ENCODE measurements at places on chromosomes 2 and 18. TPM values are rescaled to one million over a fixed set of nuclear protein-coding genes. Genes with fewer than 3 reads are reported as not detected.

Gene CTIF
- 9.5 TPM for total RNA-seq

Gene DNER
- not detected for total RNA-seq

Gene HTR2B
- total RNA-seq: not detected

Gene PGAP1
- 27.1 TPM for total RNA-seq

Gene C2orf69
- total RNA-seq: 17.1 TPM

Gene ICOS
- total RNA-seq: 111 TPM

Gene CFC1
- total RNA-seq: not detected

Gene OSBPL1A
- total RNA-seq: 3.1 TPM

Gene CYP27A1
- not detected for total RNA-seq

Gene ZNF892
- 4.7 TPM for total RNA-seq

Gene CDH20
- total RNA-seq: not detected

Gene NEURL3
- 1.2 TPM for total RNA-seq

Gene CRACDL
- 0.12 TPM for total RNA-seq

Gene SLC5A7
- not detected for total RNA-seq

Gene TMEM17
- total RNA-seq: 0.19 TPM

Gene TACR1
- total RNA-seq: not detected

Gene PRKAG3
- total RNA-seq: not detected

Gene DIPK1C
- total RNA-seq: not detected

Gene LINC00305
- not detected for total RNA-seq

Gene LRRTM4
- total RNA-seq: not detected

Gene GATA6
- total RNA-seq: not detected

Gene NR4A2
- total RNA-seq: 13.2 TPM

Gene CYS1
- 0.24 TPM for total RNA-seq

Gene EPB41L3
- 1.5 TPM for total RNA-seq

Gene LCLAT1
- 31.4 TPM for total RNA-seq

Gene TBR1
- not detected for total RNA-seq

Gene MYO3B
- 0.95 TPM for total RNA-seq

Gene TMEFF2
- not detected for total RNA-seq

Gene UGT1A8
- not detected for total RNA-seq

Gene KCNG2
- not detected for total RNA-seq

Gene GKN2
- not detected for total RNA-seq

Gene GALNT5
- not detected for total RNA-seq

Gene HJURP
- 41.5 TPM for total RNA-seq

Gene DPYSL5
- total RNA-seq: not detected

Gene KLHL41
- total RNA-seq: 0.07 TPM

Gene GAL3ST2
- 1.2 TPM for total RNA-seq

Gene MC2R
- total RNA-seq: not detected

Gene HES6
- total RNA-seq: 10.2 TPM

Gene SLC30A3
- total RNA-seq: 1.4 TPM

Gene SLC4A5
- 0.93 TPM for total RNA-seq

Gene ANKRD30BL
- total RNA-seq: not detected

Gene LANCL1
- 32.3 TPM for total RNA-seq

Gene C2orf15
- total RNA-seq: 0.26 TPM

Gene MAPRE3
- 2.5 TPM for total RNA-seq

Gene ACTG2
- total RNA-seq: not detected

Gene GNLY
- 54.1 TPM for total RNA-seq

Gene FIGN
- total RNA-seq: not detected

Gene SERPINB12
- total RNA-seq: not detected
